ENCODE measurements at places on chromosomes 2 and 18.
A peak's percentile ranks its signal among the peaks of the same experiment; 100 is the strongest.

DNA sequence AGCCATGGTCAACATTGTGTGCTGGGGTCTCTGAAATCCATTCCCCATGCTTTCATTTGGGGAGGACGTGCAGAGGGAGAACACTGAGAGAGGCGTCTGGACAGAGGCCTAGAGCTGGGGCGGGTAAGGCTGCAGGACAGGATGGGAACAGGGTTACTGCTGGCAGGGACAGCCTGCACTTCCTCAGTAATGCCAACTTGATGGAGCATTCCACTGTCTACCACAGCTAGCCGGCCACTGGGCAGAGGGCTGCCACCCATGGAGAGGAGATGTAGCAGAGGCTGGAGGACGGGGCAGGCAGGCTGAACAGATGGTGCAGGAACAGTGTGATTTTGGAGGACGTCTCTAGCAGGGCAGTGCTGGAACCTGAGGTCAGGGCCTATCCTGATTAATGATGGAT, 29.3 kb downstream of the MRPL33 start:
- DNase-seq: no peak

DNA sequence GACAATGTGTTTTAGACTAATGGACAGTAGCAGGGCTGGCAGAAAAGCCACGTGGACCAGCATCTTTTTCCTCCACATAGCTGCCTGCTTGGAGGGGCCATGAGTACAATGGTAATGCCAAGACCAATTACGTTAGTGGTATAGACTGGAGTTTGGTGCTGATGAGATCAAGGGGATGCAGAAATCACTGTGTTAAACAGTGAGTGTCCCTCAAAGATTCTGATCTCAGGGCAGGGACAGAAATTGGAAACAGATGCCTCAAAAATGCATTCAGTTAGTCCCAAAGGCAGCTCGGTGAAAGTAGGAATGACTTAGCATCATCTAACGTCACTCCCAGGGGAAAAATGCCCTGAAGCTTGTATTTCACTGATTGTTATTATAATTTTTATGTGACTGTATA, 72.4 kb downstream of the SLC16A14 start:
- DNase-seq: no peak

- DNase-seq: peak; percentile 66
These were observed 793.6 kb upstream of the ACVR2A start for GRCh38 chr2:147051248-147051647.

DNA sequence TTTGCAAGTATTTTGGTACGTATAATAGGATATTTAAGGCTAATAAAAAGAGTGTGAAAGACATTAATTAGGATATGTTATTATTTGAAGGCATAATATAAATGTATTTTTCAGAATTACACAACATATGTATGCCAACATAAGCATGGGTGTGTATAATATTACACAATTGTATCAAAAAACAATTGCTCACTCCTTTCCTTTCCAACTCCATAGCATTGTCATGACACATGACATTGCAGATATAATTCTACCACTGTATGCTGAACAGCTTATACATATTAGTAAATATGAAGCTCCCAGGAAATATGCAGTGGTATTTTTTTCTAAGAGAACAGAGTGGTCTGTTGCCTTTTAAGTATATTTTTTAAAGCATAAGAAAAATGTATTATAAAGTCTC, 593.1 kb downstream of the TMX3 start:
- peak; percentile 72 for DNase-seq

GRCh38 chr2:164696634-164697033, 75.4 kb upstream of the GRB14 start:
- DNase-seq: no peak

GRCh38 chr2:18432999-18433398, 127.5 kb downstream of the RDH14 start:
- peak; percentile 31 for DNase-seq

DNA sequence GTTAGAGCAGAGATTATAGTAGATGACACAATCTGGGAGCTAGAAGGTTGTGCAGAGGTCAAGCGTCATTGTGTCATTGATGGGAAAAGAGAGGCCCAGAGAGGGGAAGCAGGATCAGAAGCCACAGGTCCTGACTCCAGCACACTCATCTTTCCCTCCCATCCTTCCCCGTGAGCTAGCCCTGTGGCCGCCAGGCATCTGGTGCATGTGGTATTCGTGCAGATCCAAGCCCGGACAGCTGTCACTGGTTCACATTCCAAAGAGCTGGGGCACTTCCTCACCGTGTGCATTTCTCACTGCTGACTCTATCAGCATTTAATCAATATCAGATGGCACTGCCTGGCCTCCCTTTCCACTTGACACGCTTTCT, 94.1 kb upstream of the THOC1 start:
- peak; percentile 49 for DNase-seq

DNA sequence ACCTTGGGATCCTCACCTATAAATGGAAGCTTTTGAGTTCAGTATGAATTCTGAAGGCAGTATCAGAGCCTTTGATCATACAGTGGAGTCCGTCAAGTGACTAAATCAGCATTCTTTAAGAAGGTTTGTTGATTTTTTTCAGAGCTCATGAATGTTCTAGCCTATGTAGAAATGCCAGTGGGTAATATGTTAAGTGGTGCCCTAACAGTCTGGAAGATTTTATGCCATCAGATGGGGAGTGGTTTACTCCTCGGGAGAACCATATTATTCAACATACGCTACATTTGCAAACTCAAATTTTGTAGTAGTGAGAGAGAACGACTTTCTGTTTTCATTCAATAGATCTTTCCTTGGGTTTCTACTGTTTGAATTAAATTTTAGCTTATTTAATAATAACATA, 225.0 kb upstream of the ACVR2A start:
- no peak for DNase-seq

DNA sequence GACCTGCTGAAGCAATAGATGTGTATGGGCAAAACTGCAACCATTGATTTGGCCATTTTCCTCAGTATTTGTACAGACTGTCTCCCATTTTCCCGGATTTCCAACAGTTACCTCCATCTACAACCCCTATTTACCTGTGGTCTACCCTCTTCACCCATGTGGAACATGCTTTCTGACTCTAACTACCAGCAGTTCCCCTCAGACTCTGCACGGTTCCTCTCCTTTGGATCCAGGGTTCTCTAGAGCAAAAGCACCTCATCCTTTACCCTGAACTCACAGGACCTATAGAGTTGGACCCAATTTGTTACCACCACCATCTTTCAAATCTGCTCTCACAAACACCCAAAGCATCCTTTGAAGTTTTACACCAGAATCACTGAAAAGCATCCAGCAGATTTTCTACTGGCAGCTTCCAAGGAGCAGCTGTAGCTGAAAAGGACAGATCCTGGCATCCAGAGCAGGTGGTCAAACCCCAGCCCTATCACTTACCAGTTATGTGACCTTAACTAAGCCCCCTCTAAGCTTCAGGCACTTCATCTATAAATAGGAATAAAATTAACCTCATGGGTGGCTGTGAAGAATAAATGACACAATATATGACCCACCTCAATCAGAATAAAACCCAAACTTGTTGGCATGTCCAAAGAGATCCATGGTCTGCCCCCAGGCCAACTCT, 15.3 kb downstream of the CYTIP start:
- no peak for DNase-seq

- no peak for DNase-seq
These were observed 1.0 kb upstream of the B3GNT7 start for GRCh38 chr2:231394211-231395141.

- DNase-seq: no peak
These were observed 28.5 kb downstream of the ST8SIA5 start for GRCh38 chr18:46728219-46728930.

- DNase-seq: peak; percentile 87
These were observed 144.1 kb downstream of the ZFP36L2 start for GRCh38 chr2:43082111-43082894.

DNA sequence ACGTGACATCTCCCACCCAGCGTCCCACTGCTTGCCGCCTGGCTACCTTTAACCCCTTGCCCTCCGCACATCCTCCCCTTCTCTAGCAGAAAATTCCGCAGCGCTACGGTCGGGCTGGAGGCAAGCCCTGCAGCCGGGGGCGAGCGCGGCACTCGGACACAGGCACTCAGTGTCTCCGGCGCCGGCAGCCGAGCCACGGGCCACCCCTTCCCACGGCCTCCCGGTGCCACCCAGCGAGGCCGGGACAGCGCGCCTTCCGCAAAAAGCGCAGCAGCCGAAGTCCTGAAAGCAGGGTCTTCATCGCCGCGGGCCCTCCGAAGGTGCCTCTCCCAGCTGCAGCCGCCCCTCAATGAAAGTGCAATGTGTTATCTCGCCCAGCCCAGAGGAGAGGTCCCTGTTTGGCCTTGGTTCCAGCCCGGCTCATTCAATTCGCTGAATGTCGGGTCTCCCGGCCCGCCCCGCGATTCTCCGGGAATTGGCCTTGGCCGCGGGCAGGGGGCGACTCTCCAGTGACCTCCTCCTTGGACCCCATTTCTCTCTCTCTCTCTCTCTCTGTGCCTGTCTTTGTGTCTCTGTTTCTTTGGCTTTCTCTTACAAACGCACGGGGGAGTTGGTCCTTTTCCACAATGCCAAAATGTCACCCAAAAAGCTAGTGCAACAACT, 1.1 kb downstream of the DLGAP1 start:
- DNase-seq: no peak

DNA sequence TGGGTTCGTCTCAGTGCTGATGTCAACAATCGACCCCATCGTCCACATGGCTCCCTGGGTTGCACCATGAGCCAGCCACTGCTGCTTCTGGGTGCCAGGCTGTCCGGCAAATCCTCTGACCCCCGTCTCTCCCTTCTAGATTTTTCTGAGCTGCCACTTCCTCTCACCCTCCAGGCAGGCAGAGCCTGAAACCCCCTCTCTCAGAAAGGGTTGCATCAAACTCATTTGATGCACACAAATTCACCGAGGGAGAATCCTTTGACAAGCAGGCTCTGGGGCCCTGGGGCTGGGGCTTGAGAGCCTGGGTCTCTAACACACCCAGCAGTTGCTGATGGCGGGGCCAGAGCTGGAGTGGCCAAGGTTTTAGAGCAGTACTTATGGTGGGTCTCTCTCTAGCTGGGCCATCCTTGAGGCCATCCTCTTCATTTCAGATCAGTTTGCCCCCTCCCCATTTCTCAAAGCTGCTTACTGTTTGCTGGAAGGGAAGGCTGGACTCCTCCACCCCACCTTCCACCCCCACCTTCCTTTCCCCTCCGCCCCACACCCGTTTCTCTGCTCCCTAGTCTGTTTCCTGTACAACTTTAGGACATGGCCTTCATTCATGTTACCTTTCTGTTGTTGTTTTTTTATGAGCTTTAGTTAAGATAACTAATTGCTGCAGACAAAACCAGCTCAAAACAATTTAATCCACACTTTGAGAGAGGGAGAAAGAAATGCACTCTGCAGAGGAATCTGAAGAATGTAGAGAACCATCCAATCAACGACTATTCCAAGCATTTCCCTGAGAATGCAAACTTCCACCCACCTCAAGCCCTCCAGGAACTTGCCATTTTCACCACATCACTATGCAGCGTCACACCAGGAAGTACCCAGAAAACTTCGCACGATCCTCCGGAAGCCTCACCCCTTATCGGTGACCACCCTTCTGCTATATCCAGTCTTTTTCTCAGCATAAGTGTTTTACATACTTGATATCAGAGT, 69.5 kb downstream of the ARL4C start:
- DNase-seq: peak; percentile 90

GRCh38 chr2:120485096-120485495, 139.2 kb downstream of the INHBB start:
- DNase-seq: no peak

- DNase-seq: no peak
These were observed 70.6 kb downstream of the MBP start for GRCh38 chr18:77061946-77062517.

DNA sequence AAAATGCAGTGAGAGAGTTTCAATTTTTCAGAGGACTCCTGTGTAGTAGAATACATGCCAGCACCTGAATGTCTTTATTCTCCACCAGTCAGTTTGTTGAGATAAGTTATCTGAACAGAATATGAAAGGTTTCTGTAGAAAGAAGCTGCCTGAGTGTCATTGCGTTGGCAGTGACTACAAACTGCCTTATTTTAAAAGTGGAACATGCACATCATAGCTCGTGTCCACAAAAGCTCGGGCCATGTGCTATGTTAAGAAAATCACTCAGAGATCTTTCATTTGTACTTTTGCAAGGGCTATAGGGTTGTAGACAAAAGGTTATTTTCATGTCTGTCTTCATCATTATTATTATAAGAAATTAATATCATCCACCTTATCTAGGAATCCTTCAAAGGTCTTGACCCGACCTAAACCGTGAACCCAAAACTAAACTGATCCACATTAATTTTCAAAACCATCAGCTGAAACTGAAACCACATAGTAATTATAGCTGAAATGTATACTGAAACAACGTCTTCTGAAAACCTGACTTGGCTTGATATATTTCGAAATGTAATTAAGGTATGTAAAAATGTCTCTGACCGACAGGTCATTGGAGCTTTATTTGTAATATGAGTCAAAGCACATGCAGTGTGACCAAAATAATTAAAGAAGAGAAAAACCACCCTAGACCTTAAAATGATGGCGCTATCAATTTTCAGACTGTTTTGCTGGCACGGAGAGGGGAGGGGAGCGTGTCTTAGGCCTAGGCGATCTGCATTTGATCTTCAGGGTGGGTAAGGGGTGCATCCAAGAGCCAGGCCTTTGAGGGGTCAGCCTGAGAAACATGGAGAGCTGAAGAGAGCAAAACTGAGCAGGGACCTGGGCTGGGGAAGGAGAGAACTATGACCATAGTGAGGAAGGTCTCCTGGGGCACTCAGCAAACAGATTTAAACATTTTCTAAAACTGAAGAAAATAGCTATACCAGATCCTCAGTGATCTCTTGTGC, 232.1 kb downstream of the SOX11 start:
- DNase-seq: no peak

DNA sequence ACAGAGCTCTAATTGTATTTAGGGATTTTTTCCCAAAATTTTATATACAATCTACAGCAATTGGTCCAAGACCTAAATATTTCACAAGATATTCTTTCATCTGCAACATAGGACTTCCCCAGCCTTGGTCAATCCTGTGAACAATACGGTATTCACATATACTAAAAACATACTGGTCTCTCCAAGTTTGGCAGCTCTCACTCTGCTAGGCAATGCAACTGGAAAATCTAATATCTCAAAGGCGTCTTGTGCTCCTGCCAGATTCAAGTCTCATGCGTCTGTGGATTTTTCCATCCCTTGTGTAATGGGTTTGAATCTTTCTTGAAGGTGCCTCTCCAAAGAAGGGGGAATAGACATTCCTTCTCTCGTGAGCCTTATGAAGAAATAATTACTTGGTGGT, 27.4 kb upstream of the MBOAT2 start:
- peak; percentile 77 for DNase-seq

GRCh38 chr18:24500217-24500616, 39.8 kb downstream of the HRH4 start:
- DNase-seq: no peak

- no peak for DNase-seq
These were observed 86.3 kb downstream of the AGPS start for GRCh38 chr2:177478907-177479306.

GRCh38 chr2:104447831-104448434, 406.0 kb upstream of the POU3F3 start:
- DNase-seq: no peak

DNA sequence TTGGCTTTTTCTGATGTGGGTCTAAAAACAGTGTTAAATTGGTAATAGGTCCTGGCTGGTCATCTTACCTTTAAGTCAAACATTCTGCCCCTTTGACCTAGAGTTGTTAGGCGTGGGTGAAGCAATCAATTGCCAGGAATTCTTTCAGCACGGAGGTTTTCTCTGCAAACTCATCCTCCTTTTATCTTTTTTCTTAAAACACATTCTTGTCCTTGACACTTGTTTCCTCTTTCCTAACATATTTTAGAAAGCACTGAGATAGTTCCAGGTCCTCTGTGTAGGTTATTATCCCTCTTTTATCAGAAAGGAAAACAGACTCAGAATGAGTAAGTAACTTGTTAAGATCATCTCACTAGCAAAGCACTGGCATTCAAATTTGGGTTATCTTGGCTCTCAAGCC, 18.6 kb upstream of the AP1S3 start:
- DNase-seq: peak; percentile 31

- no peak for DNase-seq
These were observed 90.5 kb upstream of the ITGA4 start for GRCh38 chr2:181366675-181367175.
